ENCODE measurements at places on chromosomes 5 and 9. TPM values are rescaled to one million over a fixed set of nuclear protein-coding genes. Genes with fewer than 3 reads are reported as not detected.

Gene TLX3
- not detected for total RNA-seq

Gene GRIN3A
- not detected for total RNA-seq

Gene OR1Q1
- total RNA-seq, result not detected

Gene ZNF462
- 6.5 TPM for total RNA-seq

Measured in cardiac atrium fibroblast (primary cell).